Cortex of kidney (tissue), 1 donor: ENCODE measurements at places on chromosomes 3 and 15.

- no peak for DNase-seq
Measured at GRCh38 chr3:18389108-18389733, 35.9 kb downstream of the SATB1 start.

GRCh38 chr3:189871418-189871817 lies 240.2 kb downstream of the TP63 start:
- DNase-seq = no peak

DNA sequence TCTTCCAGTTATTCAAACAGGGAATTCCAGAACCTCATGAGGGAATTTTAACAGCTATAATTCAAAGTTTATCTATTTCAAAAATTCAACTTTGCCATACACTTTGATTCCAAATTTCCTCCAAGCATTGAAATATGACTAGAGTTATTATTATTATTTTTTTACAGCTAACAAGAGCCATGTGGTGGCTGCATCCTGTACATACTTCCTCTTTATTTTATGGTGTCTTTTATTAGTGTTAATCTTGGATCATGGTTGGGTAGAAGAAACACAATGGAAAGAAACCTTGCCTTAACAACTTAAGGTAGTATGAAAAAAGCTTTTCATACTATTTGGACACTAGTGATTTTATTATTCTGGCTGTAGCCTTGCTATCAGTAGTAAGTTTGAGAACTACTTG lies 52.7 kb downstream of the TFG start:
- no peak for DNase-seq

DNA sequence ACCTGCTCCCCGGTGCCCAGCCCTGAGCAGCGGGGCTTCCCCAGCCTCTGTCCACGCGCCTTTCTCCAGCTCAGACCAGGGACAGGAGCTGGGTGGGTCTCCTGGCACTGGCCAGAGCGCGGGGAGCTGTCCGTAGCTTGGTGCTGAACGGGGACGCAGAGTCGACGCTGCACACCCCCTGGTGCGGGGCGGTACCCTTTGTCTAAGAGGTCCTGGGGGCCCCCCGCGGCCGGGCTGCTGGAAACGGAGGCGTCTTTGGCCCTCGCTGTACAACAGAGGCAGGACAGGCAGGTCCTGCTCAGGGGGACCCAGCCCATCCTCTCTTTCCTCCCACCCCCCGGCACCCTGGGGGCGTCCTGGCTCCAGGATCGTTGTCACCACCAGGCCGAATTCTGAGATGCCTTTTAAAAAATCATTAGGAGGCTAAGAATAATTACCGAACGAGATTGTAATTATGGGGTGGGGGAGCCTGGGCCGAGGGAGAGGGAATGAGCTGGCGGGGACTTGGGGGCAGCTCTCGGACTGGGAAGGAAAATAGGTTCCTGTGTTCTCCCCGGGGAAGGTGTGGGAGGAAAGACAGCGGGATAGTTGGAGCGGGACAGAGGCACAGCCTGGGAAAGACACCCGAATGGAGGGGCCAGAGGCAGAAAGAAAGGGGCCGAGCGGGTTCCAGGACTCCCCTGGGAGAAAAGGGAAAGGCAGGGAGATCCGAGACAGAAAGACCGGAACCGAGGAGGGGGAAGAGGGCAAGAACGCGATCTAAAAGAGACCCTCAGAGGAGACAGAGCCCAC lies 4.1 kb upstream of the SKOR1 start:
- DNase-seq = no peak

GRCh38 chr3:142609136-142609535 lies 12.9 kb downstream of the PLS1 start:
- no peak for DNase-seq

DNA sequence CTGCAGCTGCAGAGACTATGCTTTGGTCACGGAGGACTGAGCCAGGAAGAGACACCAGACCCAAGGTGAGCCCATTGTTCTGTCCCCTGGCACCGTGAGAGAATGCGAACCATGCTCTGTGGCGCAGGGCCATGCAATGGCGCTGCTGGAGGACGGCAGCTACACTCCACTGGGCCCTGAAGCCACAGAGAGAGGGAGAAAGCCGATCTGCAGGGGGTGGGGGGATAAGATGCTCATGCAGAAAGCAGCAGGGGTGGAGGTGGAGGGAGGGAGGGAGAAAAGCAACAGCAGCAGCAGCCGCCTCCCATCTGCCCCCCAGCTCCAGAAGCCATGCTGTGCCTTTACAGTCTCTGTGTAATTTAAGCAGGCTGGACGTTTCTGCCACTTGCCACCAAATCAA lies 5.3 kb downstream of the BDH1 start:
- no peak for DNase-seq

- no peak for DNase-seq
Measured at GRCh38 chr15:69723404-69724096, 270.9 kb downstream of the RPLP1 start.

DNA sequence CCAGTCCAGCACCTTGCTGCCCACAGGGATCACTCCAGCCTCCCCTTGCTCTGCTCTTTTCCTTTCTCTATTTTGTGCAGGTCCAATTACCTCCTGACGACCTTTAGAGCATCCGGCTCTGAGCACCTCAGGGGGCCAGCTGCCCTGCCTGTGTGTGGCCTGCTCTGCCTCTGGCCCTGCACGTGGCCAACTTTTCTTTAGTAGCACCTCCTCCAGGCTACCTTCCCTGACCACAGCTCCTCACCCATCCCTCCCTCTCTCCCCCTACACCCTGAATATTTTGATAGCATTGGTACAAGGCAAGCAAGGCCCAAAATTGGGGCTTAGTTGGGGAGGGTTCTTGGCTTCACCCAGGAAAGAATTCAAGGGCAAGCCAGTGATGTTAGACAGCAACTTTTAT lies 66.9 kb upstream of the PRR20G start:
- no peak for DNase-seq

- DNase-seq = no peak
Measured at GRCh38 chr3:71514621-71515020, 68.9 kb downstream of the FOXP1 start.

GRCh38 chr3:18751514-18751913 lies 326.4 kb upstream of the SATB1 start:
- no peak for DNase-seq

DNA sequence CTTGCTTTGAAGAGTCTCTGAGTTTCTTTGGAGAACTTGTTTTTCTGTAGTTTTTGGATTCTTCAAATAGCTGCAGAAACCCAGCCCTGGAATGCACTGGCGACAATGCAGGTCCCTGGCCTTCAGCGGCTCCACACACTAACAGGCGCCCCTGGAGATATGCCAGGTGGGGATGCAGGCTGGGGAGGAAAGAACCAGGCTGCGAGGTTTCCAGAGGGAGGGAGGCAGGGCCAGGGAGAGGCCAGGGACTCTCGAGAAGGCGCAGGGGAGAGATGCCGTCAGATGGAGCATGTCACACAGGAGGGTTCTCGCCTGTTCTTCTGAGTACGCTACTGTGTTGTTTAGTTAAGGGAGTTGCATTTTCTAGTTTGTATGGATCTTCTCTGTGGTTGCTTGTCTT lies 283.1 kb downstream of the GABRG3 start:
- DNase-seq = no peak
